ENCODE measurements at places on chromosomes 3 and 15.

DNA sequence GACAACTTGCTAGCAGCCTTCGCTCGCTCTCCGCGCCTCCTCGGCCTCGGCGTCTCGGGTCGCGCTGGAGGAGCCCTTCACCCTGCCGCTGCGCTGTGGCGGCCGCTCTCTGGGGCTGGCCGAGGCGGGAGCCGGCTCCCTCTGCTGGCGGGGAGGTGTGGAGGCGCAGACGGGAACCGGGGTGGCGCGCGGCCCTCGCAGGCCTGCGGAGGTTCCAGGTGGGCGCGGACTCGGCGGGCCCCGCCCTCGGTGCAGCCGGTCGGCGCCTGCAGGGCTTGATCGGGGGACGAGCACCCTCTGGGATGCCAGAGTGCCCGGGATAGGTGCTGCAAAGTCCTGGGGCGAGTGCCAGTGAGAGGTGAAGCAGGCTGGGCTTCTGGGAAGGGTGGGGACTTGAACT, 989.9 kb downstream of the ROBO2 start:
- no peak for DNase-seq

GRCh38 chr3:36244728-36245127, 135.6 kb upstream of the STAC start:
- no peak for DNase-seq

GRCh38 chr3:66822186-66823008, 175.7 kb upstream of the KBTBD8 start:
- no peak for DNase-seq

DNA sequence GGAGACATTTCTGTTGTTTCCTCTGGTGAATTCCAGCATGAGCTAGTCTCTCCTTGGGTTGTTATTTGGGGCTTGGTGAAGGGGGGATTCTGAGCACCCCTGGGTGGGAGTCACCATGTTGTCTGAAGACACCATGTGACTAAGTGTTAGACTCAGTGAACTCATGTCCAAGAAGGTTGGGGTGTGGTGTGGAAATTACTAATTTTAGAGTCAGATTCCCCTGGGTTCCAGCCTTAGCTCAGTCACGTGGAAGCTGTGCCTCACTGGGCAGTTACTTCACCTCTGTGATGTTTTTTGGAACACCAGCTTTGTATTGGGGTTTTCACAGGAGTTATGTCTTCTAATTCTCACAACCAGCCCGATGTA, 171.5 kb downstream of the RPLP1 start:
- DNase-seq = no peak

- no peak for DNase-seq
Observed at GRCh38 chr15:85625856-85626255, 168.9 kb downstream of the KLHL25 start.

DNA sequence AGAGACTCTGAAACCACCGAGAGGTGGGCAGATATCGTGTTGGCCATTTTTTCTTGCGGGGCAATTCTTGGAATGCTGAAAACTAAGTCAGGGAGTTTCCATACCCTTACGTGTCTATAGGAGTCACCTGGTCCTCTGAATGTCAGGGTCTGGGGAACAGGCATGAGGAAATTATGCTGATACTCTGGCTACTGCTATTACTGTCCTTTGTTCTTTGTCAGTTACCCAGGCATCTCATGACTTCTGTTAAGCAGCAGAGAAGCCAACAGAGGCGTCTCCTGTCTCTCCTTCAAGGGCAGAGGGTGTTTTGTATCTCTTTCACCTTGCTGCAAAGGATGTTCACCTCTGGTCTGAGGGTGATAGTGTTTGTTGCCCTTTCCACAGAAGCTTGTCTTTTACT, 559.5 kb upstream of the CCDC54 start:
- DNase-seq = no peak

DNA sequence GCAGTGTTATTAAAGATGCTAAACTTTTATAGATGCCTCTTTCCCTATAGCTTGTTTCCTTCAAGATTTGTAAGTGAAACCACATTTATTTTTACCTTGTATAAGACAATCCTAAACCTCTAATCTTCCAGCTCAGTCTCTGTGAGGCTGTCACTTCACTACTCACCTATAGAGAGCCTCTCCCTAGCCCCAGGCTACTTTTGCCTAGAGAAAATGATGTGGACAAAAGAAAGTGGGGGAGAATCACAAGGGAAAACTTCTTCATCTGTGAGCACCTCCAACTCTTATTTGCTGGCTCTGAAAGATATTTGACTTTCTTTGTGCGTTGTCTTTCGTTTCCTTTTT, 74.9 kb upstream of the SCN5A start:
- no peak for DNase-seq

DNA sequence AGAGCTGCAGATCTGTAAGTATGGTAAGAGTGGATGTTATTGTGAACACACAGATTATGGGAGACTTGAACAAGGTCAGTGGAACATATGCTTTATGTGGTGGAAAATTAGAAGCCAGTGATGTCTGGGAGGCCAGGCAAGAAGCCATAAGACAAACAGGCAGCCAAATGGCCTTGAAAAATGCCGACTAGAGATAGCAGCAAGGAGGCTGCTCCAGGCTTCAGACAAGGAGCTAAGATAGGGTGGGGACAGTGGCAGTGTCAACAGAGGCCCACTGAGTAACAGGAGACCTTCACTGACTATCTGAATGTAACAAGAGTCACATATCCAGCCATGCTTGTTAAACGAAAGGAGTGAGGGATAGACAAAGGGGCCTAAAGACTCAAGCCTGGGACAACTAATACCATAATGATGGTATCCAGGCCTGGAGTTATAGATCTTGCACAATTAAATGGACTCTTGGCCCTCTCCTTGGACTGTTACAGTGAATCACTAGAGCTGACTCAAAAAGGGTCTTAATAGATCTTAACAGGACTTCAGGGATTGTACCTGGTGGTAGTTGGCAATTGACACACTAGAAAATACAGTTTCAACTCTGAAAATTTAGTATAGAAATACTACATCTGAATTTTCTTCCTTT, 50.6 kb downstream of the CFAP20DC start:
- no peak for DNase-seq

GRCh38 chr15:42401544-42402454, 42.5 kb downstream of the CAPN3 start:
- no peak for DNase-seq
